ENCODE measurements at places on chromosomes 7 and 10. TPM values are rescaled to one million over a fixed set of nuclear protein-coding genes. Genes with fewer than 3 reads are reported as not detected.

DNA sequence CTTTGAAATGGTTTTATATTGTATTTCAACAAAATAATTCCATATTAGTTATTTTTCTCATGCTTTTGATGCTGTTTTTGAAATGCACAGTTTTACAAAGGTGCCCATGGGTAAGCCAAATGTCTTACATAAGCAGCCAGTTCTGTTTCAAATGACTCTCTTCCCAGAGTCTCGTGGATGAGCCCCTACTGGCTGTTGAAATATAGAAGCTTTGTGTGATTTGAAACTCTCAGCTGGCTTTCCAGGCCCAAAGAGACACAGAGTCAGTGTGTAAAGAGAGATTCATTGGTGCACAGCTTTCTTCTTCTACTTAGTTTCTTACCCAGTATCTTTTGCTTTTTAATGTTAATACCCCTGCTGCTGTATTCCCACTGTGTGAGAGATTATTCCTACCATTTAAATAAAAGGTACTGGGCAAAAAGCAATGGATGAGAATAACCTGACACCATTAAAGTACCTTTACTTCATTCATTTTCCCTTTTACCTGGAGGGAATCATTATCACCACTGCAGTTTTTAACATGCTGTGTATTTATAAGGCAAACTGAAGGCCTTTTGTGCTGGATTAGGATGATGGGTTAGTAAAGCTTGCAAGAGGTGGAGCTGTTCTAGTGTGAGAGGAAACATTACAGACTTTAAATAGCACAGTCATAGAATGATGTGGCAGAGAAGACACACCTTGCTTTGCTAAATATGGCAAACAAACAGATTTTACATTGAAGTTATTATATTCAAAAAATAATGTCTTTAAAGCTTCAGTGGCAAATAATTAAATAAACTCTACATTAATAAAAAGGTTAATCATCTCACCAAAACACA, 415.1 kb downstream of the THSD7A start:
- H3K4me3 ChIP-seq: no peak overlapping the region
- no peak overlapping the region for H3K27ac ChIP-seq
- DNase-seq: no peak
- no peaks in the 10 kb centered on the region for H3K27me3 ChIP-seq
- no peaks in the 10 kb centered on the region for H3K4me1 ChIP-seq
- peaks cover 2% of the 10 kb centered on the region for H3K36me3 ChIP-seq

- no peak overlapping the region for H3K4me3 ChIP-seq
- no peak overlapping the region for H3K27ac ChIP-seq
- no peaks in the 10 kb centered on the region for H3K4me1 ChIP-seq
- no peaks in the 10 kb centered on the region for H3K27me3 ChIP-seq
- no peak for DNase-seq
These were observed 41.0 kb downstream of the UBE2H start for GRCh38 chr7:129911790-129912189.

DNA sequence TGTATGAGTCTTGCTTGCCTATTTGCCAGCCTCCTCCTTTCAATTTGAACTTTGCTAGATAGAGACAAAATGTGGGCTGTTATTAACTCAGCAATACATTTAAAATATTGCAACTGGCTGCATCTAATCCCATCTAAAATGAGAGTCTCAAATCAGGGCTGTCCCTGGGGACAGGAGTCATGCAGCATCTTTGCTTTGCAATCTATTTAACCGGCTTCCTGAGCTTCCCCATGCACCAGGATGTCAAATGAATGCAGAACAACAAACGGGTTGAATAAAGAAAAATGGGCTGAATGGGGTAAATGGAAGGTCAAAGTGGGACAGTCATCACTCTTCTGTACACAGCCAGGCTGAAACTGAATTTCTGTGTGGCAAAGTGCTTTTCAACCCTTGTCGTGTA, 89.2 kb downstream of the AOAH start:
- H3K4me3 ChIP-seq: no peak overlapping the region
- no peaks in the 10 kb centered on the region for H3K36me3 ChIP-seq
- H3K4me1 ChIP-seq: no peaks in the 10 kb centered on the region
- no peak for DNase-seq

The ETV1 gene
- 28.6 TPM for total RNA-seq

The SPDYE5 gene
- not detected for total RNA-seq

The EBF3 gene
- total RNA-seq: 0.98 TPM

The MEST gene
- total RNA-seq: 31.0 TPM

The ANKRD1 gene
- not detected for total RNA-seq

The GDF10 gene
- total RNA-seq: 1.1 TPM

Data from kidney (tissue), 22 donors.